Upper lobe of right lung (tissue), 1 donor: ENCODE measurements at places on chromosomes 2 and 18. TPM values are rescaled to one million over a fixed set of nuclear protein-coding genes. Genes with fewer than 3 reads are reported as not detected.

DNA sequence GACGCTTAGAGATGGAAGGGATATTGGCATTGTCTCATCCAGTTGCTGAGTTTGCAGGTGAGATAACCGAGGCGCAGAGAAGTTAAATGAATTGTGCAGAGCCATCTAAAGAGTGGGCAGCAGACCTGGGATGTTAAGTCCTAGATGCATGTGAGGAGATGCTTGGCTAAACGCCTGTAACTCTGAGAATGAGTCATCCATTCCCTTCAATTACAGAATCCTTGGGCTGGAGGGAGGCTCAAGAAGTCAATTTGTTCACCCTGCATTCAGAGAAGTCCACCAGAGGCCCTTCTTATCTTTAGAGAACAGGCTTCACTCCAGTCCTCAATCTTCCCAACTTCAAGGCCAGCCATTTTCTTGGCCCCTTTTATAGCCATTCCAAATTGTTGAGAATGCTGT, 1.6 kb downstream of the EHD3 start:
- no peak overlapping the region for H3K27ac ChIP-seq
- no peak for DNase-seq
- H3K4me1 ChIP-seq: peaks cover 6% of the 10 kb centered on the region

DSEL gene
- 10.9 TPM for total RNA-seq

DNA sequence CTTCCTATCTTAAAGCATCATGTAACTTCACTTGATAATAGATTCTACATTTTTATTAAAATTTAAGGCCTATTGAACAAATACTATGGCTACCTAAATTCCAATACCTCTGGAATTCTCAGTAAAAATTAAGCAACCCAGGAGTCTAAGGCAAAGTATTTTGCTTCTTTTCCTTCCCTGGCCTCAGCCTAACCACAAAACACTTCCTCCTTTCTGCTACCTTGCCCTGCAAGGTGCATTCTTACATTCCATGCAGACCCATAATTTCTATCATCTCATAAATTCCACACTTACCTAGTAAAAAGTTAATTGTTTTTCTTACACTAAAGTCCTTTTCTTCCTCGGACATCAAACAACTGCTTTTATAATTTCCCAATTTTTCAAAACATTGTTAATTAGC, 3.7 kb downstream of the MBOAT2 start:
- no peak overlapping the region for H3K4me3 ChIP-seq
- H3K4me1 ChIP-seq: peaks cover 7% of the 10 kb centered on the region
- H3K27ac ChIP-seq: no peak overlapping the region
- no peaks in the 10 kb centered on the region for H3K36me3 ChIP-seq
- H3K27me3 ChIP-seq: no peaks in the 10 kb centered on the region

DNA sequence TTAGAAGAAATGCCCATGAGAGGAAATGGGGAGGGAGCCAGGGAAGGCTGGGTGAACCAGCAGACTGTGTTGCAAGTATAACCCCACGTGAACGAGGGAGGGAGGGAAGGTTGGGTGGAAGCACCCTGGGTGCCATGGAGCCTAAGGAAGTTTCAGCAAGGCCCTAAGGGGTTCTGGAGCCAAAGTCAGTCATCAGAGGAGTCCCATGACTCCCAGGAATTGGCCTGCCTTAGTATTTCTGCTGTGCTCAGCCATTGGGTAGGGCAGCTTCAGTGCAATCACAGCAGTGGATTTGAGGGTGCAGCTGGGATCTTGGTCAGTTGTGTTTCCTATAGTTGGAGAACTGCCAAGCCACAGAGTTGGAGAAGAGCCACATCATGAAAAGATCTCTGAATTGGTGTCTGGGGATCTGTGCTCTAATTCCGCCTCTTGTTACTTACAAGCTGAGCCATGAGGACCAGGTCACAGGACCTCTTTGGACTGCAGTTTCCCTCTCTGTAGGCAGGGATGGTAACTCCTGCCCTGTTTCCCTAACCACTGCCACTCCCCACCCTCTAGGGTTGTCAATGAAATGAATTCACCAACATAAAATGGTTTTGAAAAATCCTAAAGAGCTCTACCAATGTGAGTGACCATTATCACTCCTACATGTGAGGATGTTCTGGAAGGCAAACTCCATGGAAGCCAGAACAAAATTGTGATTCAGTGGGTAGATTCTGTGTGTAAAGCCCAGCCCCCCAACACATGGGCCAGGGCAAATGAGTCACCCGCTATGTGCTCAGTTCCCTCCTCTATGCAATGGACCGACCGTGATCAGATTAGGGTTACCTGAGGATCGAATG, 108.9 kb downstream of the CLIP4 start:
- no peaks in the 10 kb centered on the region for H3K27me3 ChIP-seq
- no peaks in the 10 kb centered on the region for H3K36me3 ChIP-seq
- no peak overlapping the region for H3K27ac ChIP-seq
- H3K4me1 ChIP-seq: peaks cover 9% of the 10 kb centered on the region
- DNase-seq: peak; percentile 67

DNA sequence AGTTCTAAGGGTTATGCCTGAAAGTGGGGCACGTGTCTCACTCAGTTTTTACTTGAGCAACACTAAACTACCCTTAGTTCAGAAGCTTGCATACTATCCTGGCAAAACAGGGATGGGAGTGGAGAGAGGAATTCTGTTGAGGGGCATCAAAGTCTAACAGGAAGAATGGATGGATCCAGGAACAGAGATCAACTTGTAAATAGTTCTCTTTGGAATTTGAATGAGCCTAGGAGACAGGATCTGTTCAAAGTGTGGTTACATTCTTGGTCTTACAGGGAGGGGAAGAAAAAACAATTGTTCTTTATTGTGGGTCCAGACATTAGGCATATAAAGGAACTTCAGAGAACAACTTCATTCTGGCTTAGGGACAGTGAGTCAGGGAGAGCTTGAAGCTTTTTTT, 560.2 kb downstream of the CNTNAP5 start:
- no peak overlapping the region for H3K4me3 ChIP-seq
- DNase-seq: no peak
- H3K27me3 ChIP-seq: no peaks in the 10 kb centered on the region
- no peaks in the 10 kb centered on the region for H3K4me1 ChIP-seq
- no peaks in the 10 kb centered on the region for H3K36me3 ChIP-seq
- no peak overlapping the region for H3K27ac ChIP-seq

- no peak for DNase-seq
- H3K27ac ChIP-seq: no peak overlapping the region
- no peak overlapping the region for H3K4me3 ChIP-seq
- H3K36me3 ChIP-seq: no peaks in the 10 kb centered on the region
Observed at GRCh38 chr2:188193230-188193629, 98.4 kb upstream of the GULP1 start.

DNA sequence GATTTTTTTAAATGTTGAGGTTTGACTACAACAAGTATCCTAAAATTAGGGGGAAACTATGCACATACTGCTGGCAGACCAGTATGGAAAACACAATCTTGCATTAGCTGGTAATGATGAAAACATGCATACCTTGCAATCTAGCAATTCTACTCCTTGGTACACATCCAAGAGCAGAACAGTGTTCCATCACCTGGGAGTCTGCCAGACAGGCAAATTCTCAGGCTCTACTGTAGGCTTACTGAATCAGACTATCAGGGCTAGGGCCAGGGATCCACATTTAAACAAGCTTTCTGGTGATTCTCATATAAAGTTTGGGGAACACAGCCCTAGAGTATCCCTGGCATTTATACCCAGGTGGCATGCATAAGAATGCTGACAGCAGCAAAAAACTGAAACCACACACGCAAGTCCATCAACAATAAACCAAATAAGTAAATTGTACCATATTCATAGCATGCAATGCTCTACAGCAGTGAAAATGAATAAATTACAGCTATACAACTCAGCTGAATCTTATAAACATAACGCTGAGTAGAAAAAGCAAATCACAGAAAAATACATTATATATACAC, 13.6 kb downstream of the CDH2 start:
- no peak overlapping the region for H3K4me3 ChIP-seq
- DNase-seq: no peak
- H3K36me3 ChIP-seq: no peaks in the 10 kb centered on the region
- no peaks in the 10 kb centered on the region for H3K4me1 ChIP-seq
- no peak overlapping the region for H3K27ac ChIP-seq

DNA sequence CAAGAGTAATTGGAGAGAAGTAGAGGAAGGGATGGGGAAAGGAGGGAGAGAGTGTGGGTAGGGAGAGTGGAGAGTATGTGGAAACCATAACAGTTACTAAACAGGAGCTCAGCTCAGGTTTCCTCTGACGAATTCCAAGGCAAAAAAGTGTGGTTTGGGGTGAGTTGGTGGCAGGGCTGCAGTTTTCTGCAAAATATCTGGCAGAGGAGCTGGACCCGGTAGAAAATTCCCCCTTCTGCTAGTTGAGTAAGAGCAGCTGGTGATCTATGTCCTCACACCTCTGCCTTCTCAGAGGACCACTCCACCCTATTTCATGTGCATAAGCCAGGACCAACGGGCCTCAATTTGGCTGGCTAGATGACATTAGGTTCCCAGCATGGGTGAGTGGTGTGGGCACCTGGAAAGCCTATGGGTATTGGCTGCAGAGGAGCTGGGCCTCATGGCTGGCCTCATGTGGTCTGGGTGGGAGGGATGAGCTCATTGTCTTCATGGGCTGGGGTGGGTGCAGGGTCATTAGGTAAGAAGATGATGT, 13.2 kb downstream of the NRP2 start:
- H3K27me3 ChIP-seq: no peaks in the 10 kb centered on the region
- DNase-seq: no peak
- H3K4me1 ChIP-seq: peaks cover 28% of the 10 kb centered on the region
- no peaks in the 10 kb centered on the region for H3K36me3 ChIP-seq

DNA sequence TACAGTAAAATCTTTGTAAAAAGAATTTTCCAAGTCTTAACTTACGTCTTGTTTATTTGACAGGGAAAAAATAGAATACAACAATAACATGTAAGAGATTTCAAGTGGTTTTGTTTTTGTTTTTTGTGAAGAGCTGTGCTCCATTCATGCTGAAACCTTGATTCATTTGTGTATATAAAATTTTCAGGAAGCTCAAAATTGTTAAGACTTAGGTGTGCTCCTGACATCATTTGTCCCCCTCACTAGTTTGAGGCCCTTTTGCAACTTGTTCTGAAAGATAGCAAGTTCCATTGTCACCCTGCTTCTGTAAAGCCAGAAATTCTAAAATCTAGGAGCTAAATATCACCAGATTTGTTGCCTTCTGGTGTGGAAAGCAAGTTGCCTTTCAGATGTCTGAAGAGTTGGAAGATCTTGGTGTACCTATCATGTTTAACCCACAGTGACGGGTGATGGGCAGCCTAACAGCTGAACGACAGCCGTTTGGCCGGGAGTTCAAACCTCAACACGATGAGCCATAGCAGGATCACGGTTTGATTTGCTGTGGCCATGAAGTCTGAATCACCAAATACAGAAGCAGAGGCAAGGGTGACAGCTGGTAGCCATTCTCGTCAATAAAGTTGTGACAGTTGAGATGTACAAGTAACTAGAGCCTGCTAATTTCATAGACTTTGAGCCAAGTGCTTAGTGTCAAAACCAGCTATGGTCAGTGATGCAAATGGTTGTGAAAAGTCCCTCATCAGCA, 205.5 kb upstream of the SP5 start:
- H3K4me1 ChIP-seq: peaks cover 10% of the 10 kb centered on the region
- H3K36me3 ChIP-seq: no peaks in the 10 kb centered on the region
- no peak overlapping the region for H3K27ac ChIP-seq
- no peak for DNase-seq

DNA sequence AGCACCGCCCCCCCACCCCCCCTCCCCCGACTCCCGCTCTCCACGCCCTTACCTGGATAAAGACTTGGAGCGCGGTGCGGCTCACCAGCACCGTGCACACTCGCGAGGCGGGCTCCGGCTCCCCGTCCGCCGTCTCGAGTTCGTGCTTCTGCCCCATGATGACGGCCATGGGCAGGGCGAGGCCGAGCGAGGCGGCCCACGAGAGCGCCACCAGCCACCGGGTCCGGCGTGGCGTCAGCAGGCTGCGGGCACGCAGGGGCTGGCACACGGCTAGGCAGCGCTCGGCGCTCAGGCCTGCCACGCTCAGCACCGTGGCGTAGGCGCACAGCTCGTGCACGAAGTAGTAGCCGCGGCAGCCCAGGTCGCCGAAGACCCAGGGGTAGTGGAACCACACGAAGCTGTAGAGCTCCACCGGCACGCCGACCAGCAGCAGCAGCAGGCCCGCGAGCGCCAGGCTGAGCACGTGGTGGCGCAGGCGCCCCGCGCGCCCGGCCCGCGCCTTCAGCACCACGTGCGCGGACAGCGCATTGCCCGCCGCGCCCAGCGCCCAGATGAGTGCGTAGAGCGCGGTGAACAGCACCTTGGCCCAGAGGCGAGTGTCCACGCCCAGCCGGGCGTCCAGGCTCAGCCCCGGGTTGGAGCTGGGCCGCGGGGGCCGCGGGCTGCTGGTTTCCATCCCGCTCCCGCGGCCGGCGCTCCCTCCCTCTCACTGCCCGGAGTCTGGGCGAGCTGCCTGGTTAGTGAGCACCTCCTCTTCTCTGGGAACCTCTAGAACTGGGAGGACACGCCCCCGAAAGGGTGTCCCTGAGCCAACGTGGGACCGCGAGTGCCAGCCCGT, at the start of gene NTSR2:
Gene NTSR2, minus strand, starts transcription at position 742 of the 838 bp plus-strand sequence. Its CDS starts 66 bp downstream, at position 676.
- no peak within 1 kb of the TSS for H3K27ac ChIP-seq
- H3K36me3 ChIP-seq: no peaks in the 10 kb centered on the region
- peaks cover 20% of the 10 kb centered on the region for H3K27me3 ChIP-seq
- DNase-seq: peak; percentile 79

DNA sequence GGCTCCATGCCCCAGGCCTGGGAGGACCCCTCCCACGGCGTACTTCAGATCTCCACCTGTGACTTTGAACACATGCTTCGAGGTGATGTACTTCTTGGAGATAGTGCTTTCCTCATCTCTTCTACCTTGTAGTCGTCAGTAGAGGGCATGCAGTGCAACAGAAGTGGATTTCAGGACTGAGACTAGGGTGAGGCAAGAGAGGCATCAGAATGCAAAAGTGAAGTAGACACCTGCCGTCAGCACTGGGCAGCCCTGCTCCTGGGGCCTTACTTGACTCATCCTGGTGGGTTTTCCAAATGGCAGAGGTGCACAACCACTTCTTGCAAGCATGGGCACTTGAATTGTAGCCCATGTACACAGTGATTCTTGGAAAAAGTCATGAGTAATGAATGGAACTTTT, 258.8 kb downstream of the NEDD4L start:
- no peaks in the 10 kb centered on the region for H3K36me3 ChIP-seq
- no peak overlapping the region for H3K4me3 ChIP-seq
- H3K4me1 ChIP-seq: peaks cover 12% of the 10 kb centered on the region
- DNase-seq: no peak

GRCh38 chr2:25333981-25334380, 7.7 kb downstream of the DNMT3A start:
- peaks cover 1% of the 10 kb centered on the region for H3K4me1 ChIP-seq
- H3K27ac ChIP-seq: no peak overlapping the region
- DNase-seq: no peak
- H3K27me3 ChIP-seq: no peaks in the 10 kb centered on the region

DNA sequence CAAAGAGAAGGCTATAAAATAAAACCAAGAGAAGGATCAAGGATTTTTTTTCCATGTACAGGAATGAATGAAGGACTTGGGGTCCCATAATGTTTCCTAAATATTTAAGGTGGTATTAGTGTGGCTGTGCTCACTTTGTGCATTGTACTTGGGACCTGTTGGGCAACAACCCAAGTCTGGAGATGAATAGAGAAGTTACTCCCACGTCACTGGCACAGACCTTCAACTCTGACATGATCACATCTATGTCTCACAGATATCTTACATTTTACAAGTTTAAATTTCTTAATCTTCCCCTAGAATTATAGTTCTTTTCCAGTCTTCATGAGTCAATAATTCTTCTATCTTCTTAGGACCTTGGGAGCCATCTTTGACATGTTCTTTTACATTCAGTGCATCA, 133.4 kb downstream of the PLCL1 start:
- no peaks in the 10 kb centered on the region for H3K36me3 ChIP-seq
- DNase-seq: no peak
- H3K27me3 ChIP-seq: no peaks in the 10 kb centered on the region
- no peak overlapping the region for H3K4me3 ChIP-seq

GRCh38 chr2:191030521-191031154, 16.7 kb upstream of the STAT1 start:
- H3K4me1 ChIP-seq: peaks cover 19% of the 10 kb centered on the region
- no peak for DNase-seq
- no peaks in the 10 kb centered on the region for H3K27me3 ChIP-seq
- H3K36me3 ChIP-seq: no peaks in the 10 kb centered on the region

SERPINE2 gene
- 7.3 TPM for total RNA-seq
